ENCODE measurements at places on chromosomes 5 and 9. TPM values are rescaled to one million over a fixed set of nuclear protein-coding genes. Genes with fewer than 3 reads are reported as not detected.

CDC20B gene
- total RNA-seq, result not detected

DNA sequence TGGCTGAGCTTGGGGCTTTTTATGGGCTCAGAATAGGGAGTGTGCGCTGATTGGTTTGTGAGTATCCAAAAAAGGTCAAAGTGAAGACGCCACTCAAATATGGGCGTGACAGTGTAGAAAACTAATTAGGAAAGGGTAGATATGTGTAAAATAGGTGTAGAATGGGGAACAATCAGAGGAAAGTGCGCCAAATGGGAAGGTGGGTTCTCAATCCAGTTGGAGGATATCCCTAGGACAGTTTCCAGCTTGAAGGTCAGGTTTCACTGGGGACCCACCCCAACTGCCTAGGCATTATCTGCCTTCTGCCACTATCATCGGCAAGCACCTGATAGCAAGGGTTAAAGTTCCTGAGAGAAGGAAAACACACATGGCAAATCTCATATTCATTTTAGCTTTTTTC, 9.3 kb upstream of the MOCS2 start:
- DNase-seq, result no peak

DNA sequence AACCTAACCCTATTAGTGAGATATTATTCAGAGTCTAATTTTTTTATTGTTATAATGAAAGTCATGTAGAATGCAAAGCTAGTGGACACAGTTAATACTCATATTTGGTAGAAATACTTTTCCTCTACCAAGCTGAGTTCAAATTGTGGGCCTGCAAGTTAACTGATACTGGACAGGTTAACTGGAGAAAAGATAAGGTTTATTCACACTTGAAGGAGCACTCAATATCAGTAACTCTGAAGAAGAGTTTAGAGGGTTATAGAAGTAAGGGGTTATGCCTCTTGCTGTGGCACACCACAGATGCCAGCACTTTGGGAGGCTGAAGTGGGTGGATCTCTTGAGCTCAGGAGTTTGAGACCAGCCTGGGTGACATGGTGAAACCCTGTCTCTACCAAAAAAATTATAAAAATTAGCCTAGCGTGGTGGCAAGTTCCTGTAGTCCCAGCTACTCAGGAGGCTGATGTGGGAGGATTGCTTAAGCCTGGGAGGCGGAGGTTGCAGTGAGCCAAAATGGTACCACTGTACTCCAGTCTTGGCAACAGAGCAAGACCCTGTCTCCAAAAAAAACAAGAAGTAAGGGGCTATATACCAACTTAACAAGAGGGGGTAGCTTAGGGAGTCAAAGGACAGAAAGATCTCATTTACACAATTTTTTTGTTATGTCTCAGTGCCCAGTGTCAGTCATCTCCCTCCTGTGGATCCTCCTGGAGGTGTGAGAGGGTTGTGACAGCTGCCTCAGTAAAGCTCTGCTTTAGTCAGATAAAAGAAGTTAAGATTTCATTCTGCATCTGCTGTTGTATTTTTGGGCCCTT, 121.2 kb upstream of the GRHPR start:
- DNase-seq, result no peak

GRCh38 chr9:127899128-127899943, at the start of gene ST6GALNAC6:
Gene ST6GALNAC6 (minus strand): TSS chr9:127899603. CDS start chr9:127897981, 1,622 bp downstream.
- peak; percentile 77 for DNase-seq

- DNase-seq, result no peak
These were observed 603.6 kb downstream of the PSAT1 start for GRCh38 chr9:78900500-78900899.

DNA sequence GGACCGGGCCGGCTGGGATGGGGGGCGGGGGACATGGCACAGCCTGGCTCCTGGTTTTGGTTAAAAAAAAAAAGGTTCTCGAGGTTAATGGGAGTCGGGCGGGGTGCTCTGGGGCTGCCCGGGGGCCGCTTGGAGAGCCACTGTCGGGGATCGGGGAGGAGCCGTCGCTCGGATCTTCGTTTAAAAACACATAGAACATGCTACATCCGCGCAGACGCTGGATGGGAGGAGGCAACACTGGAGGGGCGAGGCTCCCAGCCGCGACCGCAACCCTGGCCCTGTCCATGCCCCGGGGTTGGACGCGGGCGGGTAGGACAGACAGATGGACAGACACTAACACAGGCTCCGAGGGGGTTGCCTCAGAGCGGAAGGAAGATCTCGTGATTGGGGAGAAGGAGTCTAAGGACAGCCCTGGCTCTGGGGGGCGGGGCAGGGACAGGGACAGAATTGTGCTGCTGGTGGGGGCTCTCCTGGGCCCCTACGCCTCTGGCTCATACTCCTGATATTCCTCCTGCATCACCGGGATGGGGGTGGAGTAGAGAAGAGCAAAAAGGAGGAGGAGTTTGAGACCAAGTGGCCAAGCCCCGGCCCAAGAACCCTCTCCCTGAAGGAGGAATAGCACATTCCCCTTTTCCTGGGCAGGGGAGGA, 9.9 kb downstream of the SNCB start:
- DNase-seq, result no peak

- DNase-seq, result no peak
These were observed 154.1 kb downstream of the EFNA5 start for GRCh38 chr5:107516452-107517184.

GRCh38 chr9:15400281-15400941, 22.3 kb upstream of the SNAPC3 start:
- no peak for DNase-seq
